NCI-H1417 (cell line): ENCODE measurements at places on chromosomes 12 and 14.
A peak's percentile ranks its signal among the peaks of the same experiment; 100 is the strongest.

DNA sequence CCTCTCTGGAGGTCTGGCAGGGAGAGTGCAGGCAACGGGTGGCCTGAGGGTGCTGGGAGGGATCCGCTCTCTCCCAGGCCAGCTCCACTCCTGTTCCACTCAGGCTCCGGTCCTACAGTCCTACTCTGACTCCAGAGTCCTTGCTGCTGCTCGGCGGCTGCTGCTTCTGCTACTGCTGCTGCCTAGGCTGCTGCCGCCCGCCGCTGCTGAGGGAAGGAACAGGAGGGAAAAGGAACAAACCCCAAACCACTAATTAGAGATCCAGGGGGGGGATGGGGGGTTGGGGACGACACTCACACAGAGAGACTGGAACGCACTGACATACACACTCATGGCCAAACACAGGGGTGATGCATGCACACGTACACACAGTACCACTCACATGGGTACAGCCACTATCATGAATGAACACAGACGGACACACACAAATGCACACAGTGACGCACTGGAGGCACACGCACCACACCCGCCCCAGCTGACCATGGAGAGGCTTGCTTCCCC, at the start of gene SP7:
TSS of gene SP7 (minus strand) at position 174 of the 501 bp plus-strand sequence. CDS start 708 bp downstream, outside the sequence.
- DNase-seq, result peak; percentile 46

- DNase-seq, result peak; percentile 67
These were observed 441 bp downstream of the PDE3A start for GRCh38 chr12:20368651-20369304.

GRCh38 chr14:34252227-34252626, 209.8 kb downstream of the SPTSSA start:
- no peak for DNase-seq

GRCh38 chr12:52949413-52950331, 754 bp downstream of the KRT18 start:
- DNase-seq, result peak; percentile 87

DNA sequence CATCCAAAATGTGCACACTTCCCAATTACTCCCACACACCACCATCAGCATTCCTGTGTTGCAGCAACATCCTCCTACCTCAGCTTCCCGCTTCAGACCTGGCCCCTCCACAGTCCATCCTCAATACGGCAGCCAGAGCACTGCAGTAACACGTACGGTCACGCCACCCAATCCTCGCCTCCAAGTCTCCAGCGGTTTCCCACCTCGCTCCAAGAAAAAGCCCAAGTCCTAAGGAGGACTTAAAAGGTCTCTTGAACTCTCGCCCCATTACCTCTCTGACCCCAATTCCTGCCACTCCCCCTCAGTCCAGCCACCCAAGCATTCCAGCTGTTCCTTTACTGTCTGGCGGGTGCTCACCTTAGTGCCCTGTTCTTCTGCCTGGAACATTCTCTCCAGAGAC, 12.0 kb downstream of the FBXO21 start:
- no peak for DNase-seq

- no peak for DNase-seq
These were observed 185.1 kb downstream of the C12orf42 start for GRCh38 chr12:103310546-103311270.

DNA sequence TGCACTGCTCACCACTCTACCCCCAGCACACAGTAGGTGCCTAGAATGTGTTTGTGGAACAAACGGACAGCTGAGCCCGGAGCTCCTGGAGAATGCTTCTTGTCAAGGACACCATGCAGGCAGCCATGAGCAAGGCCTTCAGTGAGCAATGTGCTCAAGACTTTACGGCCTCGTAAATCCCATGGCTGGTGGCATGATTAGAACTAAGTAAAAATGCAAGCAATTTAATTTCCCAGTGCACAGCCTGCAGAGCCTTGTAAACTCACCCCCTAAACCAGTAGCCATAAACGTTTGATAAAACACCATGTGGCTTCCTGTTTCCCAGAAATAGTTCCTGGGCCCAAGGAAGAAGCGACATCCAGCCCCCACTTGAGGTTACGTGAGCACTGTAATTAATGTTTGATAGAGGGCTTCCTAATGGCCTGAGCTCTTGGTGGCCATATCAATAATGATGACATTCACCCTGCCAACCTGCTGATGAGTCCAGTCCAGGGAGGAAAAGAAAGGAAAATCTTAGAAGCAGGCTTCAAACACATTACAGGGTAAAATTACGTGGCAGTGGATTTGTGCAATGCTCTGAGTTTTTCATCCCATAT, 36.4 kb upstream of the FICD start:
- no peak for DNase-seq

- no peak for DNase-seq
These were observed 6.9 kb upstream of the SCARB1 start for GRCh38 chr12:124870515-124870914.

DNA sequence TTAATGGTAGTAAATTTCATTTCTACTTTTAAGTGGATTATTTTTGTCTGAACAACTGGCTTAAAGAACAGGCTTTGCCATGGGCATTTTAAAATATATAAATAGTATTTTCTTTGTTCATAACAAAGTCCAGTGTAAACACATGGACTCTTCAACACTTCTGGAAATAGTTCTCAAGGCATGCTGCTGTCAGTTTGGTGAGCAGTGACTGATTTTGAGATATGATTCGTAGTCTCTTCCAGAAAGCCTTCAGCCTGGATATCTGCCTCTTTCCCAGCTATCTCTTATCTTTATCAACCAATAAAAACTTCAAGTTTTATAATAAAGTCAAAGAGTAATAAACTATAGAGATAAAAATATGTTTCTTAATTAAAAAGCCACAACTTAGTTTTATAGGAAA, 110.7 kb downstream of the NAV3 start:
- no peak for DNase-seq

- DNase-seq, result no peak
These were observed 15.4 kb upstream of the OAS1 start for GRCh38 chr12:112891093-112892024.

DNA sequence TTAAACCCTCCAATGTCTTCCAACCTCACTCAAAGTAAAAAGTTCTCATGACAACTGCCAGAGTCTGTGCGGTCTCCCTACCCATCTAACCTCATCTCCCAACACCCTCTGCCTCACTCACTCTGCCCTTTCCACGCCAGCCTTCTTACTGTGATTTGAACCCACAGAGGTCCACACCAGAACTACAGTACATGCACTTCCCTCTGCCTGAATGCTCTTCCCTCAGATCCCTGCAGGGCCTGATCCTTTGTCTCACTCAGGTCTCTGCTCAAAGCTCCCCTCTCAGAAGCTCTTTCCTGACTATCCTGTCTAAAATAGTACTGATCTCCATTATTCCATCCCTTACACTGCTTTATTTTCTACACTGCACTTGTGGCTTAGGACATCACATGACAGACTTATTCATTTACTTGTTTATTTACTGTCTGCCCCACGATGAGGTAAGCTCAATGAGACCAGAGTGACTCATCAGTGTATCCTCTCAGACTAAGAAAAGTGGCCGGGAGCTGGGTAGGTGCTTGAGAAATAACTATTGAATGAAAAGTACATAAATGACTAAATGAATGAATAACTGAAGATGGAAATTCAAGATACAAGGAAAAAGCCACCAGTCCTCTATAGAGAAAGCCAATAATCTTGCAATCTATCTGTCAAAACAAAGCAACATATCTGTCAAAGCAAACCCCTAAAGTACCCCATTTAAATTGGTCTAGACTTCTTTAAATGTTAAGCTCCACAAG, 17.1 kb downstream of the POMT2 start:
- peak; percentile 47 for DNase-seq

DNA sequence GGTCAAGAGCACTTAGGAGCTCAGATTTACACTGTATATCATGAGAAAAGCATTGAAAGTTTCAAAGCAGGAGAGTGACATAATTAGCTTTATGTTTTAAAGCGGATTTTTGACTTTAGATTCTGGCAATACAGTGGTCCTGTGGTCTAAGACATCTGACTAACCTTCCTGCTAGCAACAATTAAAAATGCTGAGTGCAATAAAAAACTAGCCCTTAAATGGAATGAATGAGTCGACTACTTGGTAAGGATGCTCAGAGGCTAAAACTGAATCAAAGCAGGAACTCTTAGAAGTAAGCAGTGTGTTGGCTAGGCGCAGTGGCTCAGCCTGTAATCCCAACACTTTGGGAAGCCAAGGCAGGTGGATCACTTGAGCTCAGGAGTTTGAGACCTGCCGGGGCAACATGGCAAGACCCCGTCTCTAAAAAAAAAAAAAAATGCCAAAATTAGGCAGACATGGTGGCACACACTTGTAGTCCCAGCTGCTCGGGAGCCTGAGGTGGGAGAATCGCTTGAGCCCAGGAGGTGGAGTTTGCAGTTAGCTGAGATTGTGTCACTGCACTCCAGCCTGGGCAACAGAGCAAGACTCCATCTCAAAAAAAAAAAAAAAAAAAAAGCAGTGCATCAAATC, 18.9 kb downstream of the BICD1 start:
- DNase-seq, result peak; percentile 65

GRCh38 chr12:117362391-117362790, 965 bp upstream of the NOS1 start:
- no peak for DNase-seq

DNA sequence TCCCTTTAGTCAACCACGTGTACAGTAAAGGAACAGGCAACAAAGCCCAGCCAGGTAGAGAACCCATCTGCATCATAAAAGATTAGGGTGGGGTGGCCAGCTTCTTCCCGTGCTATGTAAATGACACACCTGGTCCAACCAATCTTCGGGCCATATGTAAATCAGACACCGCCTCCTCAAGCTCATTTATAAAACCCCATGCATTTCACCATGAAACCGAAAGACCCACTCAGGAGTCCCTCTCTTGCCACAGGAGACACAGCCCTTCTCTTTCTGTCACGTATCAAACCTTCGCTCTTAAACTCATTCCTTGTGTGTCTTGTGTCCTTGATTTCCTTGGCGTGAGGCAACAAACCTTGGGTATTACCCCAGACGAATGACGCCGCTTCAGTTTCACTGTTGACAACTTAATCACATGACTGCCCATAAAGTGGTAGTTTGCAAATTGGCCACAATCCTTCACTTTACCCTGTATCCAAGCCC, 59.8 kb upstream of the TBPL2 start:
- no peak for DNase-seq

DNA sequence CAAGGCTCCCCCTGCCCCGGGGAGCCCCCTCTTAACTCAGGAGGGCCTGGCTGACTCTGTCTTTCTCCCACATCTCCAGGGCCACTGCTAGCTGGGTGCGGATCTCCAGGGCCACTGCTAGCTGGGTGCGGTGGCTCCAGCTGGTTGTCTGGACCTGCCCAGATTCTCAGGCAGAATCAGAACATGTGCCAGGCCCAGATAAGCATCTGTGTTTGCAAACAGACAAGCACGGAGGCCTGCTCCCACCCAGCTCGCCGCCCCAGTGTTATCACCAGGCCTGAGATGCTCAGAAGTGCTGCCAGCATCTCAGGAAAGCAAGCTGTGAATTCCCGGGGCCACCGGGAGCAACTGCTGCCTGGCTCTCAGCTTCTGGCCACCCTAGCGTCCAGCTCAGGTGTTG, 98.4 kb upstream of the FZD10 start:
- DNase-seq, result no peak

DNA sequence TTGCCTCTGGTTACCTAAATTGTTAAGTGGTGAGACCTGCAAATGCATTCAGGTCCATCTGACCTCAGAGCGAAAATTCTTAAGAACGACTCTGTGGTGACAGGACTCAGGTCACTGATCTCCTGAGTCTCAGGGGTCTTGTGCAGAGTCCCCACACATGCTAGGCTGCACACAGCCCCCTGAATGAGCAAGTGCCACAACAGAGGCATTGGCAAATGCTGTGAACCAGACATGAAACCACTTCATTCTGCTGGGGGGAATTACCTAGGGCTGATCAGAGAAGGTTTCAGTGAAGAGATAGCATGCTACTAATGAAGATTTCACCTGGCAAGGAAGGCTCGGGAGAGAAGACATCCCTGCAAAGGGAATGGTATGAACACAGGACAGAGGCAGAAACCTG, 281.6 kb downstream of the ITPR2 start:
- DNase-seq, result no peak

DNA sequence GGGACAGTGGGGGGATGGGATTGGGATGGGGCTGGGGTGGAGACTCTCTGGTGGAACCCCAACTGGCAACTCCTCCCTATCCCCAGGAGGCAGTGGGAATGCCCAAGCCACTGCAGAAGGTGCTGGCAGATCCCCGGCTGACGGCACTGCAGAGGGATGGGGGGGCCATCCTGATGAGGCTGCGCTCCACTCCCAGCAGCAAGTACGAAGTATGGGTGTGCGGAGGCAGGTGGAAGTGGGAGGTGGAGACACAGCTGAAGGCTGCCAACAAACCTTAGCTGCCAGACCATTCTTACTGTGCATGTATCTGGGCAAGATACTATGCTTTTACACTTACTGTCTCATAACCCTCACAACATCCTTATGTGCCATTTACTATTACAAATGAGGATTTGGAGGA, 8.2 kb downstream of the ARHGEF40 start:
- no peak for DNase-seq

DNA sequence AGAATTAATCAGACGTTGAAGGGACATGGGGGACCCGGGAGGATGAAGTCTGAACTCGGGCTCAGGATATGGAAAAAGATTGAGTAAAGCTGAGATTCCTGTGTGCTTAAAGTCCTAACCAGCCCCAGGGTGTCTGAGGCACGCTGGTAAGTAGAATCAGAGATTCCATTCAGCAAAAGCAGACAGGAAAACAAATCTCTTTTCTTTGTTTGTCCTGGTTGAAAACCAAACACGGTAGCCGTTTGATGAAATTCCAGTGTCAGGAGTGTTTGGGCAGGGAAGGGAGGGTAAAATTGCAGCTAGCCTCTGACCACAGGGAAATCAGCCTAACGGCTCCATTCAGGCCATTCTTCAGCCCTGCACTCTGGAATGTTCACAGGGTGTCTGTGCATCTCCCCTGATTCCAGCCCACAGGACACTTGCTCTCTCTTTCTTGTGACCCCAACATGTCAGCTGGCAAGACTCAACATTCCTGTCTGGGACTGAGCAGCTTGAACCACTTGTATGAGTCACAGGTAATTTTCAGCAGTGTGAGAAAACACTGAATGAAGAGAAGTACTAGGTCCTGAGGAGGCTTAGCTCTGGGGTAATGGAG, 31.0 kb downstream of the NINJ2 start:
- DNase-seq, result peak; percentile 38

- no peak for DNase-seq
These were observed 110.6 kb upstream of the AMIGO2 start for GRCh38 chr12:47190271-47190750.

DNA sequence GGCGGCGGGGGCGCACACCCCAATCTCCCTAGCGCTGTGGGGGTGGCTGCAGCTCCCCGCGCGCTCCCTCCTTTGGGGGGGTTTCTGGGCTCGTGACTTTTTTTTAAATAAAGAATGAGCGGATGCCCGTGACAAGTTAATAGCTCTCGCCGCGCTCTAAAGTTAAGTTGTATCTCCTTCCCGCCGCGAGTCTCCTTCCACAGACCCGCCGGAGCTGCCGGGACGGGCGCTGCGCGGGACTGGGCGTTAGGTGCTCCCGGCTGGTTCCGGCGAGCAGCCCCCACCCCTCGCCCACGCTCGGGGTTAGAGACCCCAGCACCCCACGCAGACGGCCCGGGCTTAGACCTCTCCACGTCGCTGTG, 82.6 kb upstream of the HMGA2 start:
- DNase-seq, result no peak
